NCI-H1048 (cell line): ENCODE measurements at places on chromosomes 6 and 20.

GRCh38 chr6:70956191-70956450 lies 739 bp downstream of the B3GAT2 start:
- DNase-seq: no peak

DNA sequence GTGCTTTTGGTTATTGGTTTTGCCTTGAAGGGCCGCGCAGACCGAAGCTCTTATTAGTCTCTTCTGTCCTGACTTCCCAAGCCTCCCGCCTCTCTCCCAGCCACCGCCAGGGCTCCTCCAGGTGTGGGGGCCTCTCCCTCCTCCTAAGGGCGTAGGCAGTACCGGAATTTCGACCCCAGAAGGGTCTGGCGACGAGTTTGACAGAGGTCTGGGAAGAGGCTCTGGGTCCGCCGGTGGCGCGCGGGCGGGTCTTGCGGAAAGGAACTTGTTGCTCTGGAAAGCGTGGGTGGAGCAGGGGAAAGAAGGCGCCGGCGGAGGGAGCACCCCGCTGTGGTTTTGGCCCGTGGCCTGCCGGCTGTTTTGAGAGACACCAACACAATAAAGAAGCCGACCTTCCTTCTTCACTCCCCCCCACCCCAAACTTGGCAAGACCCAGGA lies 1.8 kb downstream of the PCSK2 start:
- no peak for DNase-seq

DNA sequence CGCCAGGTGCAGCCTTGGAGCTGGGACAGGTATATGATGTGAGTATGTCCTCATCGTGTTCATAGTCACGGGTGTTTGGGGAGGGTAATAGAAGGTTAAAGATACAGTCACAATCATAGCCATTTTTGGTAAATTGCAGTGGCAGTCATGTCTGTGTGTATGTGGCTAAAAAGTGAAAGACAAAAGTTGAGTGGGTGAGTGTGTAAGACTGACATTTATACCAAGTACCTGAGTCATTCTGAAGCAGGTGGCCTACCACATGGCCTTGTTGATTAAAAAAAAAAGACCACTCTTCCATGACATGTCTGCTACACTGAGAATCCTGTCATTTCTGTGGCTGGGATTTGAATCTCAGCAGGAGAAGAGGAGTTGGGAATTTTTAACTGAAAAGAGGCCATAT lies 181.9 kb downstream of the SCP2D1 start:
- DNase-seq: no peak

DNA sequence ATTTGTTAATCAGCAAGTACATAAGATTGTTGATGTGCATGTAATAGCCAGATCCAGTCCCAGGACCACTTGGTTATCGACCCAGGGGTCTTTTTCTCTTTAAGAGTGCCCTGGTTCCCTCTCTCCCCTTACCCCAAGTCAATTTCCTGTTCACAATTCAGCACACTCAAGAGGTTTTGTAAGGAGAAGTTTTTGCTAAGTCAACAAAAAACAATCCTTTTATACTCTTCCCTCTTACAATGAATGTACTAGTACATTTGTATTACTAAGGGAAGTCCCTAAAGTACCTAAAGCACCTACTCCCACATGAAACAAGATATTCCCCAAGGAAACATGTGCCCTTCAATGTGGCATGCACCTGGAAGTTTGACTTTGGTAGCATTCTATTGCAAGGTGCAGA lies 1.6 kb upstream of the NT5DC1 start:
- no peak for DNase-seq
